ENCODE measurements at places on chromosomes 4 and X.

- no peak for DNase-seq
These were observed 97.3 kb downstream of the COL25A1 start for GRCh38 chr4:109205186-109205585.

- no peak for DNase-seq
These were observed 66.8 kb upstream of the UCP1 start for GRCh38 chr4:140635606-140636005.

DNA sequence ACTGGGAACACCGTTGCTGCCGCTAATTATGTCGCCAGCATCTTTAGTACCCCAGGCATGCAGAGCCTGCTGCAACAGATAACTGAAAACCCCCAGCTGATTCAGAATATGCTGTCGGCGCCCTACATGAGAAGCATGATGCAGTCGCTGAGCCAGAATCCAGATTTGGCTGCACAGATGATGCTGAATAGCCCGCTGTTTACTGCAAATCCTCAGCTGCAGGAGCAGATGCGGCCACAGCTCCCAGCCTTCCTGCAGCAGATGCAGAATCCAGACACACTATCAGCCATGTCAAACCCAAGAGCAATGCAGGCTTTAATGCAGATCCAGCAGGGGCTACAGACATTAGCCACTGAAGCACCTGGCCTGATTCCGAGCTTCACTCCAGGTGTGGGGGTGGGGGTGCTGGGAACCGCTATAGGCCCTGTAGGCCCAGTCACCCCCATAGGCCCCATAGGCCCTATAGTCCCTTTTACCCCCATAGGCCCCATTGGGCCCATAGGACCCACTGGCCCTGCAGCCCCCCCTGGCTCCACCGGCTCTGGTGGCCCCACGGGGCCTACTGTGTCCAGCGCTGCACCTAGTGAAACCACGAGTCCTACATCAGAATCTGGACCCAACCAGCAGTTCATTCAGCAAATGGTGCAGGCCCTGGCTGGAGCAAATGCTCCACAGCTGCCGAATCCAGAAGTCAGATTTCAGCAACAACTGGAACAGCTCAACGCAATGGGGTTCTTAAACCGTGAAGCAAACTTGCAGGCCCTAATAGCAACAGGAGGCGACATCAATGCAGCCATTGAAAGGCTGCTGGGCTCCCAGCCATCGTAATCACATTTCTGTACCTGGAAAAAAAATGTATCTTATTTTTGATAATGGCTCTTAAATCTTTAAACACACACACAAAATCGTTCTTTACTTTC, 1.8 kb downstream of the UBQLN2 start:
- DNase-seq: no peak

DNA sequence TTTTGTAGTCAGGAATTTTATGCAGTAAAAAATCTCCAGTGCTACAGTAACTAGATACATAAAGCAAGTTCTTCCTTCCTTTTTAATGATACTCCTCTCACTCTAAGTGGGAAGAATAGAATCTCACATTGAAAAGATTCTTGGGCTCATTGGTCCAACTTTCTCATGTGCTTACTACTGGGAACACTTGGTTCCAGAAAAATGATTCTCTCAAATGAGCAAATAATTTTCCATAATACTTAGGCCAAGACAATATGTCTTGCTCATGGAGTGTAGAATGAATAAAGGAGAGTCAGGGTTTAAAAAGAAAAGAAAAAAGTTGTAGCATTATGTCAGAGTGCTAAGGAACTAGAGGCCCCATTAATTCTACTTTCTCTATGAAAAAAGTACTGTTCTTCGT, 197.8 kb downstream of the RASL11B start:
- DNase-seq: no peak

DNA sequence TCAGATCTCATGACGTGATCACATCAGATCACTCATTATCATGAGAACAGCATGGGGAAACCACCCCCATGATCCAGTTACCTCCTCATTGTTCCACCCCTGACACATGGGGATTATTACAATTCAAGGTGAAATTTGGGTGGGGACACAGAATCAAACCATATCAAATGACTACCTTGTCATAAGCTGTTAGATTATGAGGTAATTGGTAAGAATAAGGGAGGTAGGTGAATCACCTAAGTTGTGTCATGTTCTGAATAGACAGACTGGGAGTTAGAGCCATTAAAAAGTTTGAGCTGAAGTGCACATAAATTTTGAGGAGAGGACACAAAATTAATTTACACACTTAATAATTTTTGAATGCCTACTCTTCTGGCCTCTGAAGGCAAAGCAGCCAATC, 24.7 kb downstream of the SLC9B1 start:
- DNase-seq: no peak

GRCh38 chr4:102341201-102341600, 4.1 kb downstream of the SLC39A8 start:
- DNase-seq: no peak

GRCh38 chr4:39446483-39446841, 12.3 kb downstream of the RPL9 start:
- no peak for DNase-seq

DNA sequence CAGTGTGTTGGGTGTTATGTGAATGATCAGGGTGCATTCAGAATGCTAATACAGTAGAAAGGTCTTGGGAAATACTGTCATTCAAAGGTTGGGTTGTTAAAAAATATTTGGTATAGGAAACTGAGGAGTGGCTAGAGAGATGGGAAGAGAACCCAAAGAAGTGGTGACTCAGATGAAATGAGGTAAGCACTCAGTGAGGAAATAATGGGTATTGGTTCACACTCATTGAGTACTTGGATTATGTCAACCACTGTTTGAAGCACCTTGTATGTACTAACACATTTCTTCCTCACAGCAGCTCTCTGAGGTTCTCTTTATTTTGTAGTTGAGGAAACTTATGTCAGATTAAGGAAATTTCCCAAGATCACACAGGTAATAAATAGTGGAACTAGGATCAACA, 40.8 kb upstream of the NUDT6 start:
- no peak for DNase-seq

DNA sequence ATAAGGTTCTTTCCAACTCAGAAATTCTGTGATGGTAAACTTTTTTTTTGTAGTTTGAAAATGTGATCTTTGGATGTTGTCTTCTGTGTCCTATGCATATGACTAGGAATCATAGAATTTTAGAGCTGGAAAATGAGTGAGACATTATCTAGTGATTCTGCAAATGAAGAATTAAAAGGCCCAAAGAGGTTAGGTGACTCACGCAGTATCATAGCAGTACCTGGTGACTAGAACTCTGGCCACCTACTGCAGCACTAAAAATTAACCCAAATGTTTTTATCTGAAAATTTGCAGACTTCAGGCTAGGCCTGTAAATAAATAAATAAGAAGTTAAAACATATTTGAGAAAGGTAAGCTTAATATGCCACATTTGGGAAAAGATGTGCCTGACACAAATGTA, 52.8 kb downstream of the NFKB1 start:
- DNase-seq: no peak

GRCh38 chrX:135324463-135324862, 15.2 kb downstream of the ETDC start:
- no peak for DNase-seq

GRCh38 chr4:140233791-140234696, 80.1 kb upstream of the MAML3 start:
- peak; percentile 53 for DNase-seq

GRCh38 chrX:116111934-116112595, 58.5 kb upstream of the AGTR2 start:
- no peak for DNase-seq

DNA sequence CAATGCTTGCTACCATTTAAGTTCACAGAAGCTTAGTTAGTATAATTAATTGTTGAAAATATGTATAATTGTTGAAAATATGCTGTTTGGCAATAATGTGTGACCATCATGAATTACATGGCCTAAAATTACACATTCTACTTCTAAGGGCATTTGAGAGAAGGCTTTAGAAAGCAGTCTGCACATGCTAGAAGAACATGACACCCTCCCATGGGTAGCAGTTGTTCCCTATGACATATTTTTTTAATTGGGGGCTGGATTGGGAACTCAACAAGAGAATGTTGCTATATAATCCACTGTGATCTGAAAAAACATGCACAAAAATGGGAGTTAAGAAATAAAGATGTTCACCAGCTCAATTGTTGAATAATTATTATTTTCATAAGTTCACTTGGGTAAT, 331.4 kb downstream of the ARHGAP24 start:
- no peak for DNase-seq

DNA sequence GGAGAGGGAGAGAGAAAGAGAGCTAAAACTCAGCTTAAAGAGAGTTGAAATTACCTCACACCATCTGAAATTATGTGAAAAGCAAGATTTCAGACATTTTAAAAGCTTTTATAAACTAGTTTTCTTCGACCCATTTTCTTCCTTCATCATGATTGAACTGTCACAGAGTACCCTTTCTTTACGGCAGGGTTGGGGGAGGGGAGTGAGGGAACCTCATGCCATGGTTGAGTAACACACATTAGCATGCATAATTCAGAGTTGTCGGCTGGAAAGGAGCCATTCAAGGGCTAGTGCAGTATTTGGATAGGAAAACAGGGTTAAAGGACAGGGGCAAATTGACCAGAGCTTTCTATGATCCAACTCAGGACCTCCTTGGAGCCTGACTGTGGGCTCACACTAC, 46.2 kb downstream of the PCDH19 start:
- no peak for DNase-seq

- DNase-seq: no peak
These were observed 10.3 kb upstream of the TREX2 start for GRCh38 chrX:153456161-153456560.

DNA sequence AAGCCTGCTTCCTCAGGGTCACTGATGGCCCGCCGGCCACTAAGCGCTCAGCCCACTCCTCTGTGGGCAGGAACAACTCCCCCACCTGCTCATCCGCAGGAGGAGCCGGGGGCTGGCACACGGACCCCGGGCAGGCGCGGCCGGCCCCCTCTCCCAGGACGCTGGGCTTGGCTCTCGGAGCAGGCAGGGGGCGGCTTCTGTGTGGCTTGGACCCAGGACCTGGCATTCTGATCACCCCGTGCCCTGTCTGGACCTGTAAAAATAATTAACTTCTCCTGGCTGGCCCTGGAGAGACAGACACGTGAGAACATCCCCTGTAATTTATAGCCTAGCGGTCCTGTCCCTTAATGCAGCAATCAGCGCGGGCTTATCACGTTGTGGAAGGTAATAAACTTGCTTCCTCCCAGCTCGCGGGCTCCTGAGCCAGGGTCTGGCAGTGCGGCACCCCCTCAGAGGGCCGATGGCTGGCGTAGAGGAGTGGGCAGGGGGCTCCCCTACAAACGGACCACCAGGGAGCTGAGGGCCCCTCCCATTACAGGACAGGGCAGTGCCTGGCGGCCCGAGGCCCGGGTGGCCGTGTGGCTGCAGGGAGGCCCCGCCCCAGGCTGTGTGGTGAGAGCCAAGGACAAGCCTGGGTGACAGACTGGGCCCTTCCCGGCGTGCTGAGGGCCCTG, 84.5 kb upstream of the NKX1-1 start:
- DNase-seq: no peak

DNA sequence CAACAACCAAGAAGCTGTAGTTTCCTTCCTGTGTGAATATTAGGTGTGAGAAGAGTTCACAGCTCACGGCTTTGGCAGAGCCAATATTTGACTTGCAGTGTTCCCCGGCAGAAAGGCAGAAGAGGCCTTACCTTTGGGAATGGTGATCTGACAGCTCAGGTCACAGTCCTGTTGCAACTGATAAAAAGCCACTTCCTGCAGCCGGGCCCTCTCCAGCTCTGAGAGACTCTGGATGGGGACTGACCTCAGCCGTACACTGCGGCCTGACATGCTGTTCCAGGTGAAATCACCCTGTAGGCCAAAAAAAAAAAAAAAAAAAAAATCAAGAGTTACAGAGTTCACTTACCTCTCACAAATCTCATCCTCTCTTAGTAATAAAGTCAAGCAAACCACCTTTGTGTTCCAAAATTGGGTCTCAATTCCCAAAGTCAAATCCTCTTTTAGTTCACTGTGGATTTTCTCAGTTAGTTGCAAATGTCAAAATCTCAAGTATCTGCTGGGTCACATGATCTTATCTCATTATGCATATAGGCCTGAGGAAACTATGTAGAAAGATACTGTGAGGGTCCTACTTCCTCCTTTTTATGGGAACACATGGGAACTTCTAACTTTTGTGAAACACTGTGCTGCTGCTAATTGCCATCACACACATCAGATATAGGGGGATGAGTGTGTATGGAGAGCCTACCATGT, 38.6 kb upstream of the AMELX start:
- DNase-seq: no peak

GRCh38 chr4:55458164-55458563, 62.4 kb downstream of the TMEM165 start:
- DNase-seq: no peak

GRCh38 chrX:39739585-39739984, 358.2 kb downstream of the BCOR start:
- no peak for DNase-seq

DNA sequence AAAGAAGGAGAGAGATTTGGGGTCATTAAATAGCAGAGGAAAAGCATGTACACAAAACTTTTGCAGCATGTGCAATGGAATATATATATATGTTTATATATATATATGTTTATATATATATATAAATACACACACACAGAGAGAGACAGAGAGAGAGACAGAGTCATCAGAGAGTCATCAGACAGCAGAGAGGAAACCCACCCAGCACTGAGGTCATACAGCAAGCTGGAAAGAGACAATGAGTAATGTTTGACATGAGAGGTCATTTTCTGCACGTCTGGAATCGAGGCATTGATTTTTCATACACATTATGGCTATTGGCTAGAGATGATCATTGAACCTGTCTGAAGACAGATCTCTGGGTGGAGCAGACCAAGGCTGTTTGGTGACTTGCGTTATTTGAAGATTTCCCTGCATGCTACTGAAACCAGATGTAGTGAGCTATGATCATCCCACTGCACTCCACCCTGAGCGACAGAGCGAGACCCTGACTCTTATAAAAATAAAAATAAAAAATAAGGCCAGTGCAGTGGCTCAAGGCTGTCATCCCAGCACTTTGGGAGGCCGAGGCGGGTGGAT, 48.8 kb upstream of the SHOX start:
- no peak for DNase-seq

GRCh38 chr4:88320224-88320779, 35.9 kb upstream of the PPM1K start:
- no peak for DNase-seq

GRCh38 chrX:153595859-153596857, 2.8 kb downstream of the CCNQ start:
- DNase-seq: no peak

DNA sequence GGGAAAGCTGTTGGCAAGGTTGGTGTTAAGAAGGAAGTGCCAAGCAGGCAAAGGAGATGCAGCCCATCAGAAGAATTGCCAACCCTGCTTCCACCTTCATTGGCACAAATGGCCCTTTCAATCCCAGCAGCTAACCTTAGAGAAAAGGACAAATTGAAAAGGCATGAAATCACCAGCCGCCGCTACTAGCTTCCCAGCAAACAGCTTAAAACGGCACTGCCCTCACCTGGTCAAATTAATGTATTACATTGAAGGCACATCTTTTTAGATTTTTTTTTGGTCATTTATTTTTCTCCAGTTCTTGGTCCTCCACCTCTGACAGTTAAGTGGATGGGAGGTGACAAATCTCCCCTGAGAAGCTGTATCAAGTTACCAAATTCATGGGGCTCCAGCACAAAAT, 51.0 kb upstream of the NHSL2 start:
- peak; percentile 13 for DNase-seq

- no peak for DNase-seq
These were observed 28.3 kb downstream of the FGFRL1 start for GRCh38 chr4:1039493-1040343.

All from COLO829 (cell line).